ENCODE measurements at places on chromosomes 11 and 22.

DNA sequence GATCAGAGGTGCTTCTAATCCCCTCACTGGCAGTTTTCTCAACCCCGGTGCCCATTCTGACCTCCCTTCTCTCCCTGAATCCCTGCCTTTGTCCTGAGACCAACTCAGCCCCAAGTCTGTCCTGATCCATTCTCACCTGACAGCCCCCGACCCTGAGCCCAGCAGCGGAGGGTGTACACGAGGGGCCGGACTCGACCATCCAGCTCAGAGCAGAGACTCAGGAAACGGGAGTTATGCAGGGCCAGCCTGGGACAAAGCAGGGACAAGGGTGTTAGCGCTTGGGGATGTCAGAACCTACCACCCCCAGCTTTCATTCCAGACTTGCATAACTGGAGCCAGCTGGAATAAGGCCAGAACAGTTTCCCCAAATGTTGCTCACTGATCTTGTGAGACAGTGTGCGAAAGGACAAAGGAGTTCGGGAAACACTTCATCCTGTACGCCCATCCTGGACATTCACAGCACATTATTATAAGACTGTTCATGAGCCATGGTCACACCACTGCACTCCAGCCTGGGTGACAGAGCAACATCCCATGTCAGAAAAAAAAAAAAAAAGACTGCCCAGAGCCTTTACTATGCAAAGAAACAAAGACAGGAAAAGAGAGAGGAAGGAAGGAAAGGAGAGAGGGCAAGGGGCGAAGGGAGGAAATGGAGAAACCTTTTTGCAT is 3.5 kb upstream of the EEF1G start:
- no peak for DNase-seq

DNA sequence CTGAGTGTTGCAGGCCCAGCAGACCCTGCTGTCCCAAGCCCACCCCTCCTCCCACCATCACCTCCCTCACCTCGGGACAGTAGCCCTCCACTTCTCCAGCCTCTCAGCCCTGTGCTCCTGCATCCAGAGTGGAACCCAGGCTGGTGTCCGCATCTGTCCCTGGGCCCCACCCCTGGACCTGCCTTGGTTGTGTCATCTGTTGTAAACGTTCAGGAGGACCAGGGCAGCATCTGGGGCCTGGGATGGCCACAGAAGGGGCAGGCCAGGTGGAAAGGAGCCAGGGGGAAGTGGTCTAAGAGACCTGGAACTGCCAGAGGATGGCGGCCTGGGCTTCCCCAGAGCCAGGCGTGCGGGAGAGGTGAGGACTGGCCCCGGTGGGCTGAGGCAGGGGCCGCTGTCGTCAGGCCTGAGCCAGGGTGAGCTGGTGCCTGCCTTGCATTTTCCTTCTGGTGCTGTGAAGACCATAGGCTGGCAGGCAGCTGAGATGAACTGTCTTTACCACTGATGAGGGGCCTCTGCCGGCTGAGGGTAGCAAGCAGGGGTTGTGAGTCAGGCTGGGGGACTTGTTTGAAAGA is 26.1 kb upstream of the MGAT3 start:
- no peak for DNase-seq

GRCh38 chr11:117693344-117693743 is 103.7 kb downstream of the DSCAML1 start:
- DNase-seq, result no peak

- no peak for DNase-seq
Measured at GRCh38 chr22:27494785-27495184, 306.8 kb downstream of the MN1 start.

GRCh38 chr11:97309291-97309690 is 919.5 kb downstream of the JRKL start:
- no peak for DNase-seq

DNA sequence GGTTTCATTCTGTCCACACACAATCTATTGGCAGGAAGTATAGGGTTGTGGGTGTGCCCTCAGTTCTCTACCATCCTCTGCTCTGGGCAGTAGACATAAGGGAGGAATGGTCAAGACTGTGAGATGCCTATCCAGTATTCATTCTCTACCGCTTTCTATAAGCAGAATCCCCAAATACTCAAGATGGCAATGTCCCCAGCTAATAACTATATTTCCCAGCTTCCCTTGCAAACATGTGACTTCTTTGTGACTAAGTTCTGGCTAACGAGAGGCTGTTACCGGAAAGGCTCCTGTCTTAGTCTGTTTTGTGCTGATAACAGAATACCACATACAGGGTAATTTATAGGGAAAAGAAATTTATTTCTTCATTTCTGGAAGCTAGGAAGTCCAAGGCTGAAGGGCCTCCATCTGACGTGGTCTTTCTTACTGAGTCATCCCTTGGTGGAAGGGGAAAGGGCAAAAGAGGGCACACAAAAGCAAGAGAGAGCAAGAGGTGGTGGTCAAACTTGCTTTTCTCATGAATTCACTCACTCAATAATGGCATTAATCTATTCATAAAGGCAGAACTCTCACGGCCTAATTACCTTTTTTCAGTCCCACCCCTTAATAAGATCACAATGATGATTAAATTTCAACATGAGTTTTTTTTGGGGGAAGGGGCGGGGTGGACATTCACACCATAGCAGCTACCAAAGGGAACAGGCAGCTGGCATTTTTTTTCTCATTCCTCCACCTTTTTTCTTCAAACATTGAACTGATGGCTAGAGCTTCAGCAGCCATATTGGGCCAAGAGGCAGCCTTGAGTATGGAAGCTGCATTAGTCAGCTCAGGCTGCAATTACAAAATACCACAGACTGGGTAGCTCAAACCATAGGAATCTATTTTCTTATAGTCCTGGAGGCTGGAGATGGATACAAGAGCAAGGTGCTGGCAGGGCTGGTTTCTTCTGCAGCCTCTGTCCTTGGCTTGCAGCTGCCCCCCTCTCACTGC is 109.7 kb upstream of the OR9Q1 start:
- DNase-seq, result peak; percentile 25

DNA sequence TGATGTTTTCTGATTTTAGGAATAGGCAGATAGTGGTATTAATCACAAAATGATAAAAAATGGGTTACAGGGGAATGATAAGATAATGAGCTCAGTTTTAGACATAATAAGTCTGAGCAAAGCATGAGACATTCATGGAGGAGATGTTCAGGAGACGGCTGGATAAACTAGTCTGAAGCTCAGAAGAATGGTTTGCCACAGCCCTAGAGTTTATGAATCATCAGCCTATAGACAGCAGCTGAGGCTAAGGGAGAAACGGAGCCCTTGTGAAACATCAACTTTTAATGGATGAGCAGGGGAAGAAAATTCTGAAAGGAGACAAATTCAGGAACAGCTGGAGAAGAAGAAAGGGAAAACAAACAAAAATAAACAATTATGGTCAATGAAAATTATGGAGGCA is 87.2 kb downstream of the RELT start:
- no peak for DNase-seq

DNA sequence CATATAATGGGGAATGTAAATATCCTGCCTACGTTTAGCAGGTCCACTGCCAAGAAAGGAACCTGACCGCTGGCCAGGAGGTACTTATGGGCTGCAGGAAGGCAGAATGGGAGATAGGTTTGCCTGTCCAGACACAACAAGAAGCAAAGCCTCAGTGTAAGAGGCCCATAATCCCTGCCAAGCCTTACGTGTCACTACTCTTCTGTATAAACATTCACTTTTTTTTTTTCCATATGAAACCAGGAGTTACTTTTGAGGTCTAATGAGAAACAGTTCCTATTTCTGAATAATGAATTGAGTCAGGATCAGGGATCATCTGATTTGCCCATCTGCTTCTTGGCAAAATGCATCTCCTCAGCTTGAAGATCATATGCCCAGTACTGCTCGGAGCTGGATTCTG is 230.2 kb downstream of the NTM start:
- DNase-seq, result no peak

- no peak for DNase-seq
Measured at GRCh38 chr22:25497181-25497641, 67.3 kb upstream of the GRK3 start.

GRCh38 chr22:40081662-40082061 is 86.9 kb downstream of the FAM83F start:
- DNase-seq, result no peak

All from CMK (cell line).